T-cell (primary cell): ENCODE measurements at places on chromosomes 6 and 20. TPM values are rescaled to one million over a fixed set of nuclear protein-coding genes. Genes with fewer than 3 reads are reported as not detected.

ZC3H12D gene
- 90.4 TPM for total RNA-seq

ARFGEF3 gene
- total RNA-seq: 0.09 TPM

EPHA7 gene
- not detected for total RNA-seq

DNA sequence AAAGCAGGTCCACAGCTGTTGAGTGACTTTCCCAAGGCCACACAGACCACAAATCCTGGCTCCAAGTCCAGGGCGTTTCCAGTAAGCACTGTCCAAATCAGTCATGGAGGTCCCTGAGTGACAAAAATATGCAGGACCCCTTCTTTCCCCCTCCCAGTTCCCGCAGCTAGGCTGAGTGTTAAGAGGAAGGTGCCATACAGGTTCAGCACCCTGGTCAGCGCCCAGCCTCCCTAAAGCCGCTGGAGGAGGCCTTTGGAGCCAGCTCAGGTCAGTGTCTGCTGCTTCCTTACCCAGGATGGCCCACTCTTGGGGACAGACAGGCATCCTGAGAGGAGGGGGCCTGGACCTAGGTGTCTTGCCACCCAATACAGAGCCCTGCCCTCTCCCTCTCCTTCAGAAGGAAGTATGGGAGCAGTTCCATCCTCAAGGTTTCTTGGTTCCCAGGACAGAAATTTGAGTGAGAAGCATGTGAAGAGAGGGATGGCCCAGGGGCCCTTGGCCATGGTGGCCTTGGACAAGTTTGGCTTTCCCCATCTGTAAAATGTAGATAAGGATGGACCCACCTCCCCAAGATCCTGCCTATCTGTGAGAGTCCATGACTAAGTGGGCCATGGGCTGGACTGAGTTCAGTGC is 13.2 kb downstream of the TMEM74B start:
- no peak for DNase-seq

DNA sequence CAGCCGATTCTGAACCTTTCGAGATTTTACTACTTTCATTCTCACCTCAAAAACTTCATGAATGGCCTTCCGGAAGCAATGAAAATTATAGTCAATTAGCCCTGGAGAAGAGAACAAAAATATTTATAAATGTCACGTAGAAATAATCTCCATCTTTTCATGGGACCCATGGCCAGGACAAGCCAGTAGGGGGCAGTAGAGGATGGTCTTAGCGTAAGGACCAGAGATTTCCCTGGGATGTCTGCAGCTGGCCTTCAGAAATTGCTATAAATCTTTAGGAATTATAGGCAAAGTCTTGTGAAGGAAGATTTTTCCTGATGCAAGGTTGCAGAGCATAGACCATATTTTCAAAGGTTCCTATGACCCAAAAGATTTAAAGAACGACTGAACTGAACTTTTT is 15.6 kb upstream of the UBE2J1 start:
- DNase-seq: peak; percentile 16

DNA sequence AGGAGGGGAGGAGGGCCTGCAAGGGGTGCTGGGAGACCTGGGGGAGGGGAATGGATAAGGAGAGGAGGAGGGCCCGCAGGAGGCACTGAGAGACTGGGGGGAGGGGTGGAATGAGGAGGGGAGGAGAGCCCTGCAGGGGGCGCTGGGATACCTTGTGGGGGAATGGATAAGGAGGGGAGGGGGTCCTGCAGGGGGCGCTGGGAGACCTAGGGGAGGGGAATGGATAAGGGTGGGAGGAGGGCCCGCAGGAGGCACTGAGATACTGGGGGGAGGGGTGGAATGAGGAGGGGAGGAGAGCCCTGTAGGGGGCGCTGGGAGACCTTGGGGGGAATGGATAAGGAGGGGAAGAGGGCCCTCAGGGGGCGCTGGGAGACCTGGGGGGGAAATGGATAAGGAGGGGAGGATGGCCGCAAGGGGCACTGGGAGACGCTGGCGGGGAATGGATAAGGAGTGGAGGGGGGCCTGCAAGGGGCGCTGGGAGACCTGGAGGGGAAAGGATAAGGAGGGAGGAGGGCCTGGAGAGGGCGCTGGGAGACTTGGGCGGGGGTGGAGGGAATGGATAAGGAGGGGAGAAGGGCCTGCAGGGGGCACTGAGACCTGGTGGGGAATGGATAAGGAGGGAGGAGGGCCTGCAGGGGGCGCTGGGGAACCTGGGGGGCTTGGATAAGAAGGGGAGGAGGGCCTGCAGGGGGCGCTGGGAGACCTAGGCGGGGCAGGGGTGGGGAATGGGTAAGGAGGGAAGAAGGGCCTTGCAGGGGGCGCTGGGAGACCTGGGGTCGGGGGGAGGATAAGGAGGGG is 1.3 kb upstream of the CTCFL start:
- DNase-seq: no peak

DNA sequence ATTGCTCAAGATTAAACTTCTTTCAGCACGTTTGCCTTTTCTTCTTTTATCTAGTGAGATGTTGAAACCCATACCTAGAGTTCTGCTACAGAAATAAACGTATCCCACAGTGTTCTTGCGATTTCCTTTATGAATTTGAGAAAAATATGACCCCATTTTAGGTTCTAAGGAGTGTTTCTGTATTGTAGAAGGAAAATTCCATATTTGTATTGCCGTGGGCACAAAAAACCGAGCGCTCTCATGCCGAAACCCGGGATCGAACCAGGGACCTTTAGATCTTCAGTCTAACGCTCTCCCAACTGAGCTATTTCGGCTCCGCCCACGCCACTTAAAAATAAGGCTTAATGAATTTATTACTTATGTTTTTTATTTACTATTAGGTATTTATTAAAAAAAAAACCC is 23.7 kb downstream of the ZNF311 start:
- peak; percentile 83 for DNase-seq

DNA sequence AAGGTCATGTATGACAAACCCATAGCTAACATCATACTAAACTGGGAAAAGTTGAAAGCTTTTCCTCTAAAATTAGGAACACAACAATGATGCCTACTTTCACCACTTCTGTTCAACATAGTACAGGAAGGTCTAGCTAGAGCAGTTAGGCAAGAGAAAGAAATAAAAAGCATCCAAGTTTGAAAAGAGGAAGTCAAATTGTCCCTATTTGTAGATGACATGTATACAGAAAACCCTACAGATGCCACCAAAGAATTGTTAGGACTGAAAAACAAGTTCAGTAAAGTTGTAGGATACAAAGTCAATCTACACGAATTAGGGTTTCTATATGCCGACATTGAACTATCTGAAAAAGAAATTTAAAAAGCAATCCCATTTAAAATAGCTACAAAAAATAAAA is 89.4 kb upstream of the GLP1R start:
- DNase-seq: no peak
